Inflammatory macrophage treated with lipopolysaccharide for 4 hours (primary cell): ENCODE measurements at places on chromosomes 11 and 22.

GRCh38 chr11:44457862-44458261, 107.6 kb upstream of the CD82 start:
- DNase-seq: no peak

DNA sequence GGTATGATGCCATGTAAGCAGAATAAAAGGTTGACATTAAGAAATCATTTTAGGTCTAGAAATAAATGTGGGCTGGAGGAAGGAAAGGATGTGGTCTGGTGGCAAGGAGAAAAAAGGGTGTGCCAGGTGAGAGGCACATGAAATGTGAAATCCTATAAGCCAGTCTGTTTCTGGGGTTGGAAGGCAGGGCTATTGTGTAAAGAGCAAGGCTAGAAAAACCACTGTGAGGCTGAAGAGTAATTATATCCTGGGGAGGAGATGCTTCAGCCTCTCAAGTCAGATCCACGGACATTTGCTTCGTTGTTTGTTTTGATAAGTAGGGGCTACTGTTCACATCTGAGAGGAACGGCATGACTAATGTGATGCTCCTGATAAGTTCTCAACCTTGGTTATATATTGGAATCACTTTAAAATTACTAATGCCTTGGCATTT, 77.5 kb upstream of the CTSC start:
- DNase-seq: no peak

- no peak for DNase-seq
These were observed 43.0 kb upstream of the NTM start for GRCh38 chr11:131327421-131327820.

GRCh38 chr11:15958910-15959309, 397.4 kb downstream of the SOX6 start:
- no peak for DNase-seq

GRCh38 chr11:110093407-110094297, 460 bp downstream of the ZC3H12C start:
- DNase-seq: peak; percentile 66

DNA sequence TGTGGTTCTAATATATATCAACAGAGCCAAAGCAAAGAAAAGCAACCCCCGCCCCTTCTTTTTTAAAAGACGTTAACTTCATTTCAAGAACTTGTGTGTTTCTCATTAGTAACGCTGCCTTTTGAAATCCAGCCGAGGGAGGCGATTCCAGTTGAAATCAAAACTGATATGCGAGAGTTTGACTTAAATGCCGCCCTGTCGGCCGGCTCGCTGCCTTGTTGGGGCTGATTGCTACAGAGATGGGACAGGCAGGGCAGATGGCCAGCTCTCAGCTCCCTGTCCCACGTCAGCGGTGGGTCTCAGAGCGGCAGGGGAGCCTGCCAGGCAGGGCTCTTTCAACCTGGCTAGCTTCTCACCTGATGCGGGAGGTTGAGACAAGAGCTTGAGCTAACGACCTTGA, 51.9 kb upstream of the ALX4 start:
- no peak for DNase-seq

- DNase-seq: no peak
These were observed 44.9 kb upstream of the DRD2 start for GRCh38 chr11:113519989-113520613.

- DNase-seq: no peak
These were observed 114.1 kb upstream of the TBCEL start for GRCh38 chr11:120909676-120910416.
